ENCODE measurements at places on chromosomes 12 and 14. TPM values are rescaled to one million over a fixed set of nuclear protein-coding genes. Genes with fewer than 3 reads are reported as not detected.

KRT72 gene
- total RNA-seq: not detected

B4GALNT1 gene
- total RNA-seq: 1.3 TPM

RFX4 gene
- 0.26 TPM for total RNA-seq

CCDC85C gene
- total RNA-seq: 41.3 TPM

C12orf56 gene
- total RNA-seq: 0.52 TPM

RAD9B gene
- total RNA-seq: 0.35 TPM

AVPR1A gene
- total RNA-seq: 0.98 TPM

GPX2 gene
- total RNA-seq: 617 TPM

TMEM132D gene
- not detected for total RNA-seq

CIROP gene
- total RNA-seq: not detected

TPH2 gene
- total RNA-seq: not detected

FOXG1 gene
- not detected for total RNA-seq

KLRC1 gene
- 0.95 TPM for total RNA-seq

SETD1B gene
- 35.5 TPM for total RNA-seq

SCN8A gene
- 15.2 TPM for total RNA-seq

RIN3 gene
- 33.7 TPM for total RNA-seq

CLEC4A gene
- total RNA-seq: 1.6 TPM

EIF4B gene
- total RNA-seq: 546 TPM

TBC1D30 gene
- total RNA-seq: 17.1 TPM

RIMBP2 gene
- 1.3 TPM for total RNA-seq

NXPH4 gene
- 0.83 TPM for total RNA-seq

TBX5 gene
- total RNA-seq: 0.20 TPM

CATSPERB gene
- 10.5 TPM for total RNA-seq

PFKM gene
- total RNA-seq: 103 TPM

EIF2S3B gene
- total RNA-seq: 2.6 TPM

CLEC1A gene
- total RNA-seq: 3.5 TPM

MYH6 gene
- not detected for total RNA-seq

KLHL33 gene
- 0.92 TPM for total RNA-seq

KRT5 gene
- not detected for total RNA-seq

SMIM41 gene
- total RNA-seq: 0.46 TPM

SOAT2 gene
- total RNA-seq: 0.75 TPM

DHRS2 gene
- 0.43 TPM for total RNA-seq

KRT1 gene
- 2.9 TPM for total RNA-seq

RNFT2 gene
- 5.6 TPM for total RNA-seq

SRRM4 gene
- 0.03 TPM for total RNA-seq

RNASE4 gene
- 135 TPM for total RNA-seq

SYNDIG1L gene
- total RNA-seq: 0.26 TPM

SLCO1B3 gene
- 0.17 TPM for total RNA-seq

KIF5A gene
- 0.81 TPM for total RNA-seq

TAS2R50 gene
- 1.3 TPM for total RNA-seq

AQP2 gene
- total RNA-seq: not detected

PZP gene
- total RNA-seq: 0.12 TPM

REM2 gene
- 1.4 TPM for total RNA-seq

KRT2 gene
- not detected for total RNA-seq

HOXC9 gene
- not detected for total RNA-seq

MUCL1 gene
- not detected for total RNA-seq

HRK gene
- 0.03 TPM for total RNA-seq

TMEM233 gene
- 0.55 TPM for total RNA-seq
